ENCODE measurements at places on chromosomes 13 and 19. TPM values are rescaled to one million over a fixed set of nuclear protein-coding genes. Genes with fewer than 3 reads are reported as not detected.

DNA sequence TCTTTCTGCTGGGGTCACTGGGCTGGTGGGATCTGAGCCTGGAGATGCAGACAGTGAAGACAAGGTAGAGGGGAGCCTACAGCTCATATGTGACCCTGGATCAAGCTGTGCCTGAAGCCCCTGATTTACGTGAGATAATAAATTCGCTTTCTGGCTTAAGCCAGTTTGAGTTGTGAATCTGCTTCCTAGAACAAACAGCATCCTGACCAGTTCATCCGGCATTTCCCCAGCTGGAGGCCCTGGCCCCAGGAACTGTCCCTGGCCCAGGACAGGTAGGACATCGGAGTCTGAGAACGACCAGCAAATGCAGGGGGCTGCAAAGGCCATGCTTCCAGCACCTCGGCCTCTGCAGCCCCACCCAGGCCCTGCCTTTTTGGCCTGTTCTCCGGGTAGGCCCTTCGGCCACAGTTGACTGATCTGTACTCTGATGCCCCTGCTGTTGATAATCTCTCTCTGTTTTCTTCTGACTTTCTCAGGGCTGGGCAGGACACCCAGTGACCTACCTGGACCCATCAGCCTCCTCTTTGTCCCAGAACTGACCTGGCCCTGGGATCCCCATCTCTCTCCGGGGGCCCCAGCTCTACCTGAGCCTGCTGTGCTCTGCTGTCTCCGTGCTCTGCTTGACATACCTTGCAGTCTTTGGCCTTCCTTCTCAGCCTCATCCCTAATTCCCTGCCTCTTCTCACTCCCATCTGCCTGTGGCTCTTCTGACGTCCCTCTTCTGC, 9.5 kb upstream of the VSIG10L start:
- H3K36me3 ChIP-seq: peaks cover 6% of the 10 kb centered on the region
- no peak overlapping the region for H3K4me3 ChIP-seq
- no peak for DNase-seq

DNA sequence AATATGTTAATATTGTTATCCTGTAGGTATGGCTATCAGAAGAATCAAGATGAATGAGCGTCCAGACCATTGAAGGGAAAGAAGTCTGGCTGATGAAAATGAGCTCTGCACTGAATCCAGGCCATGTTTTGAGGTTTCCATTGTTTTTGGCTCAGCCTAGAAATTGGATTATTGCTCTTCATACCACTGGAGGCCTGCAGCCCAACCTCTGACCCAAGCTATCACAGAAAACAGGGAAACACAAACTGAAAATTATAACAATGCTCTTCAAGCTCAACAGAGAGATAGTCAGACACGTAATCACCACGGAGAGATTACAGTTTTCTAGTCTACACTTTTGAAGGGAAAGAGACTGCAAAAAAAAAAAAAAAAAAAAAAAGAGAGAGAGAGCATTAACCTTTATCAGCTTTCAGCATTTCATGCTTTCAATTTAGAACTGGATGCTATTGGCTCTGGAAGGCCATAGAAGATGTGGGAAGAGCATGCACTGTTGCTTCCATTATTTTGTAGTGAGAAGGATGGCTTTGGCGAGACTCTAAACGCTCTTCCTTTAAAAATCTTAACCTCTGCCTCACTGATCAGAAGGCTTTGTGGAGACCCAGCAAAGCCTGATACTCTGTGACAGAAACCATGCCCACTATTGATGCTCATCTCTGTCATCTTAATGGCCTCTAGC, 10.8 kb downstream of the EDNRB start:
- no peak overlapping the region for H3K4me3 ChIP-seq
- H3K4me1 ChIP-seq: no peaks in the 10 kb centered on the region
- no peak for DNase-seq
- no peak overlapping the region for H3K27ac ChIP-seq
- peaks cover 8% of the 10 kb centered on the region for H3K27me3 ChIP-seq

DNA sequence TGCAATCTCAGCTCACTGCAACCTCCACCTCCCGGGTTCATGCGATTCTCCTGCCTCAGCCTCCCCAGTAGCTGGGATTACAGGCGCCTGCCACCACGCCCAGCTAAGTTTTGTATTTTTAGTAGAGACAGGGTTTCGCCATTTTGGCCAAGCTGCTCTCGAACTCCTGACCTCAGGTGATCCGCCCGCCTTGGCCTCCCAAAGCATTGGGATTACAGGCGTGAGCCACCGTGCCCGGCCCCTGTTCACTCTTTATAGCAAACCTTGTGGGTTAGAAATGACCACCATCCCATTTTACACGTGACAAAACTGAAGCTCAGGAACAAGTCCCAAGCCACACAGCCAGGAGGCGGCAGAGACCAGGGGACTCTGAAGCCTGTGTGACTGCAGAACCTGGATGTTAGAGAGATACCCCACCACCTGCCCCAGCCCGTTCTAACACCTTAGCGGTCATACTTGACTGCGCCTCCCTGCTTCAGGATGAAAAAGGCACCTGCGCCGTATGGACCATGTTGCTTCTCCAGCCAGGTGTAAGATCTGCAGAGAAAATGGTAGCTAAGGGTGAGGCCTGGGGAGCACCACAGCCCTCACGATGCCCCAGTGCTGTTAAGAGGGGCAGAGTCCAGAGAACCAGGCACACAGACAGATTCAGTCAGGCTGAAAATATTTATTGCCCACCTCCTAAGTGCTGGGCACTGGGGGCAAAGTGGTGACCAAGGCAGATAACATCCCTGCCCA, 3.6 kb downstream of the DMAC2 start:
- peaks cover 10% of the 10 kb centered on the region for H3K4me1 ChIP-seq
- no peak overlapping the region for H3K4me3 ChIP-seq
- no peak for DNase-seq

DNA sequence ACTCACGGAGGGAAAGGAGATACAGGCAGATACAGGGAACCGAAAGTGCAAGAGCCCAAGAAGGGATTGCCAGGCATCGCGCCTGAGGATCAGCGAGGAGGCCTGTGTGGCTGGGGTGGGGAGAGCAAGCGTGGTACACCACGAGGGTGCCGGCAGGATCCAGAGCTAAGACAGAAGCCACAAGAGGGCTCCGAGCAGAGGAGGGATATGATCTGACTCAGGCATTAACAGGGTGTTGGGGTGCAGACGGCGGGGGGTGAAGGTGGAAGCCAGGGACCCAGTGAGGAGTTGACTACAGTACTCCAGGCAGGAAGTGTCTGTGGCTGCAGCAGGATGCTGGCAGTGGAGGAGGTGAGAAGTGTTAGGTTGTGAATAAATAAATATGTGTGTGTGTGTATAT, 5.4 kb upstream of the PPP1R37 start:
- peaks cover 52% of the 10 kb centered on the region for H3K4me1 ChIP-seq
- no peaks in the 10 kb centered on the region for H3K27me3 ChIP-seq
- peak overlapping the region; percentile 87 for H3K27ac ChIP-seq
- no peaks in the 10 kb centered on the region for H3K36me3 ChIP-seq
- no peak for DNase-seq

GRCh38 chr19:1063909-1064660, 2.9 kb upstream of the ARHGAP45 start:
- H3K36me3 ChIP-seq: peaks cover 13% of the 10 kb centered on the region
- H3K4me1 ChIP-seq: peaks cover 35% of the 10 kb centered on the region
- no peak for DNase-seq

- no peak overlapping the region for H3K4me3 ChIP-seq
- no peak overlapping the region for H3K27ac ChIP-seq
- no peaks in the 10 kb centered on the region for H3K4me1 ChIP-seq
- no peak for DNase-seq
- H3K36me3 ChIP-seq: no peaks in the 10 kb centered on the region
Observed at GRCh38 chr13:37595162-37595561, 3.4 kb downstream of the POSTN start.

GRCh38 chr19:7605490-7606222, 10.0 kb downstream of the CAMSAP3 start:
- H3K27ac ChIP-seq: no peak overlapping the region
- no peaks in the 10 kb centered on the region for H3K36me3 ChIP-seq
- DNase-seq: peak; percentile 23
- no peak overlapping the region for H3K4me3 ChIP-seq

Gene CBARP
- not detected for total RNA-seq

Gene RAB20
- total RNA-seq: 2.2 TPM

Gene SKA3
- total RNA-seq: 0.22 TPM

Gene CCDC106
- total RNA-seq: 8.3 TPM

Gene FSD1
- 1.4 TPM for total RNA-seq

Data from naive thymus-derived CD8-positive, alpha-beta T cell (primary cell).